Activated CD4-positive, alpha-beta memory T cell treated with anti-CD3 and anti-CD28 coated beads, Interleukin-2, amount 10 ng/mL, durations not matched to agents 7 days and 5 days (primary cell): ENCODE measurements at places on chromosomes 12 and 14. TPM values are rescaled to one million over a fixed set of nuclear protein-coding genes. Genes with fewer than 3 reads are reported as not detected.

Gene GUCY2C
- total RNA-seq = not detected

Gene INSM2
- total RNA-seq = not detected

Gene FGD4
- 0.08 TPM for total RNA-seq

Gene TNS2
- 0.83 TPM for total RNA-seq

Gene KRT82
- total RNA-seq = not detected

Gene CGRRF1
- total RNA-seq = 14.0 TPM

Gene HOXC4
- total RNA-seq = 0.15 TPM

Gene MSI1
- not detected for total RNA-seq

Gene KRT8
- 0.65 TPM for total RNA-seq

Gene SYNDIG1L
- total RNA-seq = not detected

Gene ATF1
- 48.3 TPM for total RNA-seq

Gene KRT85
- not detected for total RNA-seq

Gene TEX52
- not detected for total RNA-seq

Gene SERPINA12
- not detected for total RNA-seq

Gene DIO2
- not detected for total RNA-seq

Gene ERP27
- 7.2 TPM for total RNA-seq

Gene TRPV4
- not detected for total RNA-seq

Gene ACACB
- 12.2 TPM for total RNA-seq

Gene LYSET
- total RNA-seq = 8.3 TPM

Gene FBRSL1
- 36.7 TPM for total RNA-seq

Gene FOXG1
- not detected for total RNA-seq

Gene LRTM2
- total RNA-seq = not detected

Gene IRAK4
- total RNA-seq = 46.0 TPM

Gene REP15
- not detected for total RNA-seq

Gene PMCH
- total RNA-seq = 1.4 TPM

Gene SLC6A15
- total RNA-seq = not detected

Gene PPM1H
- total RNA-seq = not detected

Gene FKBP3
- total RNA-seq = 54.9 TPM

Gene GSG1
- total RNA-seq = not detected

Gene KRT7
- 9.1 TPM for total RNA-seq

Gene SPRING1
- total RNA-seq = 24.0 TPM

Gene RFLNA
- not detected for total RNA-seq

Gene OVCH1
- total RNA-seq = not detected

Gene SLC25A29
- total RNA-seq = 8.2 TPM

Gene SLC5A8
- total RNA-seq = not detected

Gene SYCP3
- total RNA-seq = 0.28 TPM

Gene FLVCR2
- 1.3 TPM for total RNA-seq

Gene RTL1
- not detected for total RNA-seq

Gene ATP5MC2
- 341 TPM for total RNA-seq

Gene CLMN
- 0.48 TPM for total RNA-seq

Gene L2HGDH
- total RNA-seq = 9.7 TPM

Gene ITGA5
- total RNA-seq = 107 TPM

Gene LYZ
- total RNA-seq = 0.50 TPM

Gene SLC10A1
- not detected for total RNA-seq

Gene DUSP6
- 170 TPM for total RNA-seq

Gene GLIPR1L1
- total RNA-seq = not detected

Gene RAD9B
- 1.1 TPM for total RNA-seq

Gene TSPAN19
- not detected for total RNA-seq

Gene LGMN
- total RNA-seq = 5.3 TPM

Gene E2F7
- total RNA-seq = 19.1 TPM

Gene OTX2
- not detected for total RNA-seq

Gene C12orf60
- 2.4 TPM for total RNA-seq
